Stimulated activated CD4-positive, alpha-beta T cell treated with anti-CD3 and anti-CD28 coated beads, Interleukin-15, amount 100 ng/mL, for 1 hour (primary cell): ENCODE measurements at places on chromosomes 5 and 9.

DNA sequence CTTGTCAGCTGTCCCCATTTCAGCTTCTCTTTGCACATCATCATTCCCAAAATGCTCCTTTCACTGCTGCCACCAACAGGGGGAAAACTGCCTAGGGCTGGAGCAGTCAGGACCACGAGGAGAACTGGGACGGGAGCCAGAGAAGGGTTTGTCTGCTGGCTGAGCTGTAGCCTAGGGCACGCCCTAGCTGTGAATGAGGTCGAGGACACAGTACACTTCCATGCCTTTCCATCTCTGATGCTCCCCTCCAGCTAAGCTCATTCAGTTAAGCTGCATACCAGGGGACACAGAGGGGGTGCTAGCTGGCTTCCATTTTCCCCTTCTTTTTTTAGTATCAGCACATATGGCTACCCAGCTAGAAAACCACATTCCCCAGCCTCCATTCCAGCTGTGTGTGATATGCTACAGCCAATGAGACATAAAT is 64.7 kb downstream of the STK10 start:
- DNase-seq: no peak

DNA sequence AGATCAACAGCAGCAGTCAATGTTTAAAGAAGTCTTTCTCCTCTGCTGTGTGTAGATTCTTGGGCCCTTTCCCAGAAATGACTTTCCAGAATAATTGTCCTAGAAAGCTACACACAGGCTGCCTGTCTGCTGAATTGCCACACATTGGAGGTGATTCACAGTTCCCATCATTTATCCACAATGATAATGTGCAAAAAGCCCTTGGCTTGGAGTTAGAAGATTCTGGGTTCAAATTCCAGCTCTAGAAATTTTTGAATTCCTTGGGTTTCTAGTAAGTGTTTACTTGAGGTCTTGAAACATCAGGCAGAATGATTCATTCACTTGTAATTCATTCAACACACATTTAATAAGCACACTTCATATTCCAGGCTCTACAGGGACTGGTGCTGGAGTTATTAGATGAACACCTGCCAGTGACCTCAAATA is 28.6 kb upstream of the EPB41L4B start:
- no peak for DNase-seq

- no peak for DNase-seq
These were observed 84.1 kb downstream of the SLIT3 start for GRCh38 chr5:169216866-169217265.

DNA sequence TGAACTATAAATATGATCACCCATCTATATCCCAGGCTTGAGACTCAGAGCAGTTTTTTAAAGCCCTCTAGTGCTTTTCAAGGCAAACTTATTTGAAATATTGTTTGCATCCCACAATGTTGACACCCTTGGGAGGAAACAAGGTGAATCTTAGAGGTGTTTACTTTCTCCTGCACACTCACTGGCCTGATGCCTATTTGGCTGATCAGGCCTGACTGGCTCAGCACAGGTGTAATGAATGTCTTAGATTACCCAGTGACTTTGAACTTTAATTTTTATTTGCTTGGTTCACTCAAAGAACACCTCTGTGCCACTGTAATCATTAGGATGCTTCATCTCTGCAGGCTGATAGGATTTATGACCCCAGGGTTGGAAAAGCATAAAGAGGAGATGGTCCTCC is 158.3 kb downstream of the KCTD16 start:
- no peak for DNase-seq

- no peak for DNase-seq
These were observed 15.7 kb downstream of the PHF2 start for GRCh38 chr9:93592008-93592642.

GRCh38 chr5:8683496-8683895 is 814.5 kb downstream of the MTRR start:
- no peak for DNase-seq

DNA sequence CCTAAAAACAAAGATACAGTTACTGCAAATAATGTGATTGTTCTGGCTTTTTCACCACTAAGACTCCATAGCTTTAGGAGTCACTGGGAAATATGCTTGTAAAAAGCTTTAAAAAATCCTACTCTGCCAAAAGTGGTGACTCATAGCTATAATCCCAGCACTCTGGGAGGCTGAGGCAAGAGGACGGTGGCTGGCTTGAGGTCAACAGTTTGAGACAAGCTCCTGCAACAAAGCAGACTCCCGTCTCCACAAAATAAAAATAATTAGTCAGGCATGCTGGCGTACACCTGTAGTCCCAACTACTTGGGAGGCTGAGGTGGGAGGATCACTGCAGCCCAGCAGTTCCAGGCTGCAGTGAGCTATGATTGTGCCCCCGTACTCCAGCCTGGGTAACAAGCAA is 406.4 kb downstream of the HTR1A start:
- no peak for DNase-seq

DNA sequence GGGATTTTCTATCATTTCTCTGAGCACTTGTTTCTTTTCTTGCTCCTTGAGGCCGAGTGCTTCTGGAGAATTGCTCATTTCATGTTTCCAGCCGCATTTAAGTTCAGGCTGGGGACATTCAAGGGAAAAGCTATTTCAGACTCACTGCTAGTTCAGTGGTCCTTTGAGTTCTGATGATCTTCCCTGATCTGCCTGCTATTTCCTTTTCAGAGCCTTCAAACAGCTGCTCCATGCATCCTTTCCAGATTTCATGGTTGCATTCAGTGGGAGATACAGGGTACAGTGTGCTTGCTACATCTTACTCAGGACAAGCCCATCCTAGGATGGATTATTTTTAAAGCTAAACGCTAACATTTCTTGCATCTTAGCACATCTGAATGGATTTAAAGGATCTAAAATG is 14.7 kb downstream of the NDUFS4 start:
- no peak for DNase-seq

GRCh38 chr5:74103131-74104023 is 477.4 kb downstream of the ARHGEF28 start:
- DNase-seq: no peak

GRCh38 chr5:90586469-90586868 is 27.9 kb downstream of the ADGRV1 start:
- DNase-seq: no peak

DNA sequence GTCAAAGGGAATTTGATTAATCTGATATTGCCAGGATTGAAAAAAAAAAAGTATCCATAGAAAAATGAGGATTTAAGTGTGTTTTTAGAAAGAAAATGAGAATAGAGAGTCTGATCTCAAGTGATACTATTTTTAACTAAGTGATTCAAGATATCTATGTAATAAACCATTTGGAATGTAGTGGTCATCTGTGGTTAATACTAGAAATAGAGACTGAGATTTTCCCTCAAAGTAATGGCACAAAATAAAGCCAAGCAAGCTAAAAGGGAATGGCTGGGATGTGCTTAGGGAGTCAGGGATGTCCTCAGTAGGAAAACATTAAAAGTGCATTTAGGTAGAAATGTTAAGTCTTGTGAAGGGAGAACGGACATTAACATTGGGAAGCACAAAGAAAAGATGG is 90.6 kb downstream of the FBXO4 start:
- no peak for DNase-seq

DNA sequence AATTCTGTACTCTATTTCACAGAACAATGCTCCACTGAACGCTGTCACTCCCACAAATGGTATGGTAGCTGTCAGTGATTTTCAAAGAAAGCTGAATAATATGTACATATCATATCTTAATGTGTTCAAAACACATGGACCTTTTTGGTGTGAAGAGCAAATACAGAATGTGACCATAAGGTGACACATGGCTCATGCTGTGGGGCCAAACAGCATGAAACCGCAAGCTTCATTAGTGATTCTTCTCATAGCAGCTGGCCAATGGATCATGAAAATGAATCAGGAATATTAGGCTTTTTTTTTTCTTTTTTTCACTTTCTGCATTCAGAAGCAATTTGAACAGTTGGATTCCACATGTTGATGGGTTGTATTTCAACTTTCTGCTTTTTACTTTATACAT is 54.9 kb upstream of the CDH9 start:
- no peak for DNase-seq

DNA sequence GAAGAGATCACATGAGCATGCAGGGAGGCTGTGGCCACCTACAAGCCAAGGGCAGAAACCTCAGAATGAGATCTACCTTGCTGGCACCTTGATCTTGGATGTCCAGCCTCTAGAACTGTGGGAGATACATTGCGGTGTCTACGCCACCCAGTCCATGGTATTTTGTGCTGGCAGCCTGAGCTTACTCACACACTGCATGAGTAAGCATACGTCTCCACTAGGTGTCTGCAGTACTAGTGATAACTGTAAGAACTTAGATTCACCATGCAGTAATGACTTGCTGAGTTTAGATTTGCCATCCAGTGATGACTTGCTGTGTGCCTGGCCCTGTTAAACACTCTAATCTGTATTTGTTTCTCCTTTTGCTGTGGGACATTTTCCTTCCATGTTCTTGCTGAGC is 417.7 kb downstream of the GADD45G start:
- no peak for DNase-seq

DNA sequence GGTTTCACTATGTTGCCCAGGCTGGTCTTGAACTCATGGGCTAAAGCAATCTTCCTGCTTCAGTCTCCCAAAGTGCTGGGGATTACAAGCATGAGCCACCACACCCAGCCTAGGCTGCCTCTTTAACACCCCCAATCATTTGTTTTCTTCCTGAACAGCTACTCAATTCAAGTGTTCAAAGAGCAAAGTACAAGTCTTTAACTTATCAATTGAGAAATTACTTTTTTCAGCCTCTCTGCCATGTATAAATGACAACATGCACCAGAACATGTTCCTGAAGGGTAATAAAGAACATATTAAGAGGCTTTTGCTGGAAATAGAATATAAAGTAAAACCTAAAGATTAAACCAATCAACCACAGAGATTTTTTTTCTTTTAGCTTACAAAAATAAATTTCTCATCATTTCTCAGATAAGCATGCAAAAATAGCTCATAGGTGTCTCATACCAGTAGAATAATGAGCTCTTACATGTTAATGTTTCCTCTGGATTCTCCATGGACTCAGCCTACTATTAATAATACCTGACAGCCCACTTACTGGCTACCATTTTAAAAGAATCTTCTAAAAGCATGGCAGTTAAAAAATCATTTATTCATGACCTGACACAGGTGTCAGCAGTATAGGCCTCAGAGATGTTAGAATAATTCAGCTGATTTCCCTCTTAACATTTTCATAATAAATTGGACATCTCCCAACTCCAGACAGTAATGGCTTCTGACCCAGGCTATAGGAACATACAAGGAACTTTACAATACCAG is 60.0 kb downstream of the MCTP1 start:
- DNase-seq: no peak

GRCh38 chr5:160497878-160498277 is 76.2 kb downstream of the PTTG1 start:
- DNase-seq: no peak

GRCh38 chr5:82754759-82755158 is 322.4 kb downstream of the TMEM167A start:
- DNase-seq: no peak

DNA sequence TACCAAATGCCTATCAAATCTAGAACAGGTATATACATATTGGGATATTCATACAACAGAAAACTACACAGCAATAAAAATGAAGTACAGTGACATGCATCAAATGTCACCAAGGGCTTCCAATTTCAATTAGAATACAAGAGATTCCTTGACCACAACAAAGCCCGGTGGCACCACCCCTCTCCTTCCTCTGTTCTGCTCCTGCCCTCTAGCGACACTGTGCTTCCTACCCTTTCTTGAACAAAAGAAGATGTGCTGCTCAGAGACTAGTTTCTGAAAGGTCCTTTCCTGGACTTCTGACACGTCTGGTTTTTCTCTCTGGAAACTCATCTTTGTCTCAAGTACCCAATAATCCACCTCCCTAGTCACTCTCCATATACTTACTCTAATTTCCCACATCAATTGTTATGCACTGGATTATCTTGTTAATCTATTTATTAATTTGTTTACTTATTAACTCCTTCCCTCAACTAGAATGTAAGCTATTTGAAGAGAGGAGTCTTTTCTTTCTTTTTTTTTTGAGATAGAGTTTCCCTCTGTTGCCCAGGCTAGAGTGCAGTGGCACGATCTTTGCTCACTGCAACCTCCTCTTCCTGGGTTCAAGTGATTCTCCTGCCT is 70.4 kb upstream of the CTSV start:
- no peak for DNase-seq

GRCh38 chr9:126239515-126239914 is 87.1 kb upstream of the MVB12B start:
- no peak for DNase-seq

- no peak for DNase-seq
These were observed 5.0 kb downstream of the EBF1 start for GRCh38 chr5:159094745-159095144.

DNA sequence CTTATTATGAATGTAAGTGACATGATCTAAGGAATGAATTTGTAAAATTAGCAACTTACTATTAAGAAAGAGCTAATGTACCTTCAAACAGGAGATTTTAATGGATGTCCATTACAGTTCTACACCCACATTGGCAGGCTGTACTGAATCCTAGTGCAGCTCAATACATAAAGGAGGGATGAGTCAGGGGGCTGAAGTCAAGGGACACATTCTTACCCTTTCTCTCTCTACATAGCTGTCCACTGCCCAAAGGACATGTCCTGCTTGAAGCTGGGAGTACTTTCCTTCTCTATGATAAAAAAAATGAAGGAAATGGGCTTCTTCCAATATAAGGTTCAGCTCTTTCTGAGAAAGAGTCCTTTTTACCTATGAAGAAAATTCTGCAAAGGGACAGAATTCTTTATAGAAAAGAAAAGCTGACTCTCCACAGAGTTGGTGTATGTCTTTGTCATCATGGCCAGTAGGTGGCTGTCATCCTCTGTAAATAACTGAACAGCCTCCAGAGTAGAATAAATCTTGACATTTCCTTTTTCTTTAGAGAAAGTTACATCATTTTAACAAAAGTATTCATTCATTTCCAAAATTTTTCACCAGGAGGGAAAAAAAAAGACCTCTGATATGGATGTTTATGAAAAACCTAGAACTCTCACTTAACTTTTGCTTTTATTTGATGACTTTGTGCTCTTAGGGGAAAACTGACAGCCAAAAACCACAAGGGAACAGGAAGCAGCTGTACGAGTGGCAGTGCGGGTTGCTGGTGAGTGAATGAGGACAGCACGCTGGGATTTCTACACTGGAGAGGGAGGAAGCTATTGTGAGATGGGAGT is 13.1 kb upstream of the IFNA14 start:
- no peak for DNase-seq

DNA sequence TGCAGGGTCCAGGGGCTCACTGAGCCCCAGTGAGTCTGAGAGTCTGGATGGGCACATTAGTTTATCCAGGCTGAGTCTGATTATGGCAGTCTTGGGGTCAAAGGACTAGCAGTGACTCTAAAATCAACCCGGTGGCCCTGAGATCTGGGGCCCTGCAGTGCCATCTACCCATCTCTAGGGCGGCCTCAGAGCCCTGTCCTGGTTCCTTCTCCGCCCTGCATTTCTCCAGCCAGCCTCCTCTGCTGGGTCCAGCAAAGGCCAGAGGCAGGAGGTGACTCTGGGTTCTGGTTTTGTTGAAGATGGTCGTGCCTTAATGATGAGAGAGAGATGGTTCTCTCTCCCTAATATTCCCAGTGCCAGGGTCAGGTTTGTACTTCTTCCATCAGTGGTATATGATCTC is 15.0 kb downstream of the DCANP1 start:
- DNase-seq: no peak
